ENCODE measurements at places on chromosomes 1 and 21.

- DNase-seq = no peak
Observed at GRCh38 chr1:8463144-8463927, 145.4 kb downstream of the SLC45A1 start.

- no peak for DNase-seq
Observed at GRCh38 chr1:97925151-97925550, 4.3 kb upstream of the DPYD start.

- no peak for DNase-seq
Observed at GRCh38 chr1:155191904-155192303, 15.8 kb downstream of the THBS3 start.

- DNase-seq = no peak
Observed at GRCh38 chr21:36735724-36736320, 36.9 kb downstream of the SIM2 start.

DNA sequence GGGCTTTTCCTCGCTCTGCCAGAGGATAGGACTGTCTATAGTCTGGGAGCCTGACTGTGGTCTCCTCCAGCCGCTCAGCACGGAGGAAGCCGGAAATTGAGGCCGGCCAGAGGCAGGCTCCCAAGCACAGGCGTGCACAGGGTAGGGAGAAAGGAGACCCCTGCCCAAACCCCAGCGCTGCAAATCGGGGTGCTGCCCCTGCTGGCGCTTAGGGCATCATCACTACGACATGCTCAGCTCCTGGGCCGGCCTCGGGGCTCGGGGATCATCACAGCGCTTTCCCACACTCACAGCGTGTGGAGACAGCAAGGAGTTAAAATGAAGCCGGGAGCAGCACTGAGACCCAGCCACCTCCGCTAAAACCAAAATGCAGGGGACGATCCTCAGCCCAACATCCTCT, 62.8 kb upstream of the ARHGEF16 start:
- DNase-seq = no peak

GRCh38 chr21:41701749-41702148, 65.1 kb downstream of the RIPK4 start:
- DNase-seq = no peak

- no peak for DNase-seq
Observed at GRCh38 chr1:234578735-234579134, 31.2 kb downstream of the IRF2BP2 start.

DNA sequence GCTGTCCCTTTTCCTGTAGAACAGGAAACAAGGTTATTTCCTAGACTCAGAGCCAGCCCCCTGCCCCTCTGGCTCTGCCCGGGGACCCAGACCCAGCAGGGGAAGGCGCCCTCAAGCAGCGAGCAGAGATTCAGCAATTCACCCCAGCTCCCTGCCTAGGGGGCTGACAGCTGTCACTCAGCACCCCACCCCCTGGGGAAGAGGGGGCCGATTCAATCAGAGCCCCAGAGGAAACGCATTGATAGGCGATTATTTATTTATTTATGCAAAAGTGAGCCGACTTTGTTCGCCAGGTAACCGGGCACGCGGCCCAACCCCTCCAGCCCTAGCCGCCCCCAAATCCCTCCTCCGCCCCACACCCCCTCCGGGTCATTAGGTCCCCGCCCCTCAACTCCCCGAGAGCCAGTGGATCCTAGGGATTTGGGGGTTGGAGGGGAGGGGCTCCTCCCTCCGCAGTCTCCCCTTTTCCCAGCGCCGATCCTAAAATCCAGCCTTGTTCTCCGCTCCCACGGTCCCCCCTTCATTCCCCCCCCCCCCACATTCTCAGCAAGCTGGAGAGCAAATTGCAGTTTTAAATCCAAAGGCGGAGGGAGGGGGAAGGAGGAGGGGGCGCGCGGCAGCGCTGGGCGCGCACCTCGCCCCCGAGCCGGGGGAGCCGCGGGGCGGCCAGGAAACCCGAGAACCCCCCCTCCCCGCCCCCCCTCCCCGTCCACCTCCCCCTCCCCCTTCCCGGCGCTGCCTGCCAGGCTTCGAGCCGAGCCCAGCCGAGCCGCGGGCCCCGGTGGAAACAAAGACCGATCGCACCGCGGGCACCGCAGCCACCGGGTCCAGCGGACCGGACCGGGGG, 1.3 kb downstream of the AHDC1 start:
- peak; percentile 45 for DNase-seq

- no peak for DNase-seq
Observed at GRCh38 chr21:39923476-39923875, 56.2 kb downstream of the PCP4 start.

DNA sequence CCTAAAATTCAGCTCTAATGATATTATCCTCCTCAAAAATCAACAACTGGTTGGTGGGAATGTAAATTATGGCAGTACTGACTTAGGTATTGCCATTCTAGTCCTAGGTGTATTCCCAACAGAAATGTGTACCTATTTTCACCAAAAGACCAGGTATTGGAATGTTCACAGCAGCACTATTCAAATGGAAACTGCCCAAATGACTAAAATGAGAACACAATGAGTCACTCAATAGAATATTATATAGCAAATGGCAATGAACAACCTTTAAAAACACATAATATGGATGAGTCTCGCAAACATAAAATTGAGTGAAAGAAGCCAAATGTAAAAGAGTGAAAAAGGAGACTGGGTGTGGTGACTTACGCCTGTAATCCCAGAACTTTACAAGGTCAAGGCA, 44.9 kb downstream of the GADD45A start:
- DNase-seq = no peak

- no peak for DNase-seq
Observed at GRCh38 chr1:5917281-5917590, 75.0 kb downstream of the NPHP4 start.

GRCh38 chr1:193525411-193525810, 339.0 kb upstream of the B3GALT2 start:
- DNase-seq = no peak

GRCh38 chr1:59105548-59106507, 191.1 kb upstream of the FGGY start:
- DNase-seq = no peak

GRCh38 chr1:200644021-200644420, 23.5 kb upstream of the KIF14 start:
- DNase-seq = no peak

GRCh38 chr1:228035844-228036243, 29.0 kb downstream of the WNT3A start:
- DNase-seq = no peak

DNA sequence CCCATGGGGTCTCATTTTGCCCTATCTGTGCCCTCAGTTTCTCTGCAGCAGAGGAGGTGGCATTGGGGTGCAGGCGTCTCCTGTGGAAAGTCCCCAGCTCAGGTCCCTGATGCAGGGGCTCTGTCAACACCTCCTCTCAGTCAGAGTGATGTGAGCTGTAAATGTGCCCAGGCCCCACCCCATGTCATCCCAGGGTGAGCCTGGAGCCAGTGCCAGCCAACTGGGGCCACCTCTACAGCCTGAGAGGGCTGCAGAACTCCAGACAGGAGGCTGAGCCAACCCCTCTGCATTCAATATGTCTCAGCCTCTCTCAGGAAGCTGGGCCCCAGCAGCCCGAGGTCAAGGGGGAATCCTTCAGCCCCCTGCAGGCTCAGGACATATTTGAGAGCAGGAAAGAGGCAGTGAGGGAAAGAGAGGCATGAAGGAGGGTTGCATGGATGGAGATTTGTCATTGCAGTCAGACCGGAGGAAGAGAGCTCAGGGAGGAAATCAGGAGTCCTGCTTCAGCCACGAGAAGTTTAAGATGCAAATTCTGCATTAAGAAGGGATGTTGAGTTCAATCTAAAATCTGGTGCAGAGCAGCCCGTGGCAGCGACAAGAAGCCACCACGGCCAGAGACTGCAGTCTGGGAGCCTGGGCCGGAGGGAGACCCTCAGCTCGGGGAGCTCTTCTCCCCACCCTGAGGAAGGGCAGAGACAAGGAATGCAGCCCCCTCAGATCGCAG, 288.2 kb upstream of the VAMP3 start:
- DNase-seq = no peak

DNA sequence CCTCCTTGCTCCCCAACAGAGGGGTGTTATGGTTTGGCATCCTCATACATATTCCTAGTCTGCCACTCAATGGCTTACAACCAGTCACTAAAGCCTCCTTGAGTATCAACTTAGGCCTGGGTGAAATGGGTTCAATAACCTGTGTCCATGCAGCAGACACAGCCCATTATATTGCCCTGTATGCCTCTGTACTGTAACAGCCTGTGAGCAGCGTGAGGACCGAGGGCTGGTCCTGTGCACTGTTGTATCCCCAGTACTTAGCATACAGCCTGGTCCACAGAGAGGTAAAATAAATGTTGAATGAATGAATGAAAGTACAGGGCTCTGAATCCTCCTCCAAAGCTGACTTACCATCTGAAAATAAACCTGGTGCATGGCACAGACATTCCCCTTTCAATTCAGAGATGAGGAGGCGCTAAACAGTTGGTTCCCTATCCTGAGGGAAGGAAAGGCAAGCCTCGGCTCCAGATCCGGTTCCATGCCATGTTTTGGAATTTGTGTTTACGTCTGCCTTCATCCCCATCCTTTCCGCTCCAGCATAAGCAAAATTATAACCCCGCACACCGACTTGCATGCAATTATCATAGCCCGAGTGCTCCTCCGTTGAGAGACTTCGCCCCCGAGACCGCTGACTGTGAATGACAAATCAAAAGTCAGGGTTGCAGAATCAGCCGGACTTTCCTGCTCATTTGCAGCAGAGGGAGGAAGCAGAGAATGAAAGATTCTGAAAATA, 45.0 kb upstream of the DNAJC6 start:
- no peak for DNase-seq

GRCh38 chr1:151839082-151839412, 573 bp downstream of the C2CD4D start:
- no peak for DNase-seq

GRCh38 chr1:16012590-16013219, 5.1 kb downstream of the HSPB7 start:
- no peak for DNase-seq

DNA sequence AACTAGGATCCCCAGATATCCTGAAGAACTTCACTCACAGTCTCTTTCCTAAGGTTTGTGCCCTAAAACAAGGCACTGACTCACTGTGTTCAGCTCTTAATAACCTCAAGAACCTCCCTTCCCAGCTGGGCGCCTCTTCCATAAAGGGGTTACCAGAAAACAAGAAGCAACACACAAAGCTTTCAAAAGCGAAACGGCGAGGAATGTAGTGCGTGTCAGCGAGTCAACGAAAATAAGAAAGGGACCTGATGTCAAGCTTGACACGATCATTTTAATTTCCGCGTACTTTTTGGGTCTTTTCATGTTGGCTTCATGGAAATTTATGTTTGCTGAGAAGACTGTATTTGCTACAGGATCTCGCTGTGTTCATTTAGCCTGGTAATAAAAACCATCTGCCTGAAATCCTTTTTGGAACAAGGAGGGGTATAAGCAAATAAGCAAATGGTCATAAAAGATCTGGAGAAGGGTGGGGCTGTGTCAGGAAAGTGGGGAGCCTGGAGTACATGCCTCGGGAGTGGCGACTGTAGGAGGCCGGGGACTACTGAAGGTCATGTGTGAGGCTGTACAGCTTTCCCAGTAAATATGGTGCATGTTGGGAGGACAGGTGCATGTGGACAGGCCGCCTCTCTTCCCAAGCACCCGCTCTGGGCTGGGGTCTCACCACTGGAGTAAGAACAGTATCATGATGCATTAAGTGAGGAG, 11.4 kb upstream of the CLDN14 start:
- DNase-seq = no peak

- DNase-seq = no peak
Observed at GRCh38 chr1:240499012-240499411, 112.9 kb downstream of the GREM2 start.

DNA sequence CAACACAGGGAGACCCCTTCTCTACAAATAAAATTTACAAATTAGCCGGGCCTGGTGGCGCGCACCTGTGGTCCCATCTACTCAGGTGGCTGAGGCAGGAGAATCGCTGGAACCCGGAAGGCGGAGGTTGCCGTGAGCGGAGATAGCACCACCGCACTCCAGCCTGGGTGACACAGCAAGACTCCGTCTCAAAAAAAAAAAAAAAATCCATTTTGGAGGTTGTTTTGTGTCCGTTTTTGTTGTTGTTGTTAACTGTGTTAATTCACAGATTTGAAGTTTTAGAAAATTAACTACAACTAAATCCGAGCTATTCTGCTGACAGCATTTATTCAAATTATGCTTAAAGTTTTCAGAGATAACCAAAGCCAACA, 618 bp downstream of the CLCC1 start:
- no peak for DNase-seq

- no peak for DNase-seq
Observed at GRCh38 chr1:68049941-68050878, at the start of gene DIRAS3. Gene DIRAS3, minus strand, starts transcription at chr1:68050627. Its CDS starts 3,330 bp downstream, at chr1:68047297.

DNA sequence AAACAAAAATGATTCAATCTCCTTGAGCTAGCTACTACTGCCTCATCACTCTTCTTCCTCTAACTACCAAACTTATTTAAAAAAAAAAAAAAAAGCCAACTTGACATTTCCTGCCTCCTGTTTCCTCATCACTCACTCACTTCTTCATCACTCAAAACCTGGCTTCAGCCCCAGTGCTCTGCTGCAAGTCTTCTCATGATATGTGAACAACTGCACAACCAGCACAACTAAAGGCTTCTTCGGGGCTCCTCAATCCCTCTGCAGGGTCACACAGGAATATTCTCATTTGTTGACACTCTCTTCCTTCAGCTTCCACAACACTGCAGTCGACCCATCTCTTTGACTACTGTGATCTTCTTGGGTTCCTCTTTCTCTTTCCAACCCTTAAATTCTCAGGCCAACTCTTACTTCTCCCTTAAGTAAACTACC, 7.6 kb downstream of the MTF1 start:
- DNase-seq = no peak

DNA sequence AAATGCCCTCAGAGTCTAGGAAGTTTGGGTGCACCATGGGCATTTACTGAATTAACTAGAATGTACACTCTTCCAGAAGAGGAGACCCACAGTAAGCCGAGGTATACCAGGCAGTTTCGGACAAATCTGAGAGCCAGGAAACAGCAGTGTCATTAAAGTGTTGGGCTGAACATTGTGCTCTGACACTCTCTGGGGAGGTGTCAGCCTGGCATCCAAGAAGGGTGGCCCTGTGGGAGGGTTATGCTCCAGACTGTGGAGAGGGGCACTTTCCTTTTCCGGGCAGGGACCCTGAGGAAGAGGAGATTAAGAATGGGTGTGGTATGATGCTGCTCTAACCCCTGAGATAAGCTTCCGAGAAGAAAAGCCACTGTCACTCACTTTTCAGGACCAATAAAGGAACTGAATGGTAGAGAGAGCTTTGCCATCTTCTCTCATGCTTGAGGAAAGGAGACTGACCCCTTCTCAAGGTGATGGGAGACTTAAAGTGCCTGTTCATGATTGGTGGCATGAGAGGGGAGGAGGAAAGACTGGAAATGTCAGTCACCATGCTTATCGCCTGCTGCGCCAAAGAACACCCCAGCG, 98.2 kb downstream of the UCK2 start:
- DNase-seq = no peak
